NCI-H1694 (cell line): ENCODE measurements at places on chromosomes 5 and 9.

DNA sequence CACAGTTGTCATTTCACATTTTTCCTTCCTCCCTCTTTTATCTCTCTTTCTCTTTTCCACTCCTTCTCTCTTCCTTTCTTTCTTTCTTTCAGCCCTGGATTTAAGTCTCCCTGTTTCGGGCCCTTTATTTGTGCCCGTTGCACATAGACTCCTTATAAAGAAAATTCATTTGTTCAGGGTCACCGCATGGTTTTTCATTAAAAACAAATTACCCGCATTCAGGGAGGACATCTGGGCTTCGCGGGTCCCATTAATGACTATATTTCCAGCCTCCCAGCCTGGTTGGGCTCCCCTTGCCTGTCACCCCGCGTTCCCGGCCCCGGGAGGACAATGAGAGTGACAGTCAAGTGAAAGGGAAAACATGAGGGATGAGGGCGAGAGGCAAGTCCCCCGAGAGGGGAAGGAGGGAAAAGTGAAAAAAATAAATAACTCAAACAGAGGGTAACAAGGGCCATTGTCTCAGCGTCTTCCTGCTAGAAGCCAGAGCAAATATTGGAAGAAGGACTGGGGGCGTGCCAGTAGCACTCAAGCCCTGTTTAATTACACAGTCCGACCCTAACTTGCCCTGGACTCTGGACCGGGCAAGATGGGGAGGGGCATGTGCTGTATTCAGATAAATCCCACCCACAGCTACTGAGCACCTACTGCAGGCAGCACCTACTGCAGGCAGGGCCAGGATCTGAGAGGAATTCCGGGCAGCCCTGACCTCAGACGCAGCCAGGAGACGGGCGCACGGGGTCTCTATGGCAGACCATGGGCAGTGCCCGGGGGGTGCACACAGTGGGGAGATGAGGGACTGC is 166.2 kb downstream of the PAX5 start:
- no peak for DNase-seq

- no peak for DNase-seq
These were observed 214.1 kb upstream of the TLE4 start for GRCh38 chr9:79357616-79358015.

GRCh38 chr5:103590221-103590620 is 27.6 kb upstream of the NUDT12 start:
- DNase-seq = no peak

DNA sequence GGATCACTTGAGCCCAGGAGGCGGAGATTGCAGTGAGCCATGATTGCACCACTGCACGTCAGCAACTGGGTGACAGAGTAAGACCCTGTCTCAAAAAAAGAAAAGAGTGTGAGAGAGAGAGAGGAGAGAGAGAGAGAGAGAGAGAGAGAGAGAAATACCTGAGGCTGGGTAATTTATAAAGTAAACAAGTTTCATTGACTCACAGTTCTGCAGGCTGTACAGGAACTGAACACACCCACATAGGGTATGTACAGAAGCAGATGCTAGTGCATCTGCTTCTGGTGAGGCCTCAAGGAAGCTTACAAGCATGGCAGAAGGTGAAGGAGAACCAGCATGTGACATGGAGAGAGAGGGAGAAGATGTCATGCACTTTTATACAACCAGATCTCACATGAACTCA is 46.4 kb upstream of the CHD1 start:
- DNase-seq = no peak

DNA sequence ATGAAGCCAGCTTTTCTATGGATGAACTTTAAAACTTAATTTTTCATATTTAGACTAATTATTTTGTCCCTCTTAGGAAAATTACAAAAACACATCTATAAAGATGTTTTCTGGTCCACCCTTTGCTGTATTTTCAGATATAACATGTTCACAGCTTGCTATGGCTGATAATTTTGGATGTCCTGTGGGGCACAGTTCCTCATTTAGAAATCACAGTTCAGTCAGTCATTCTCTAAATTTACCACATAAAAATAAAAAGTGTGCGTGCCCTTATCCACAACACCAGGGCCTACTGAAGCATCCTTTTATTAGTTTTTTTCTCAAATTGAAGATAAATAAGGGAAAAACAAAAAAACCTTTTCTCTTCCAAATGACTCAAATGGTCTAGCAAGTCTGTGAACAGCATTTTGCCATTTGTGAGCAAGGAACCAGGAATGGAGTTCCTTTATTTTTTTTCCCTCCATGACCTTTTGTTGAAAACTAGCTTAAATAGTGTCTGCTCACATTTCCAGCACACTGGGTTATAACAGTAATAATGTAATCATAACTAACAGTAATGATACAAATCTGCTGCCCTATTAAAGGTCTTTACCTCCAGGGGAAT is 87.1 kb downstream of the CEMIP2 start:
- no peak for DNase-seq

DNA sequence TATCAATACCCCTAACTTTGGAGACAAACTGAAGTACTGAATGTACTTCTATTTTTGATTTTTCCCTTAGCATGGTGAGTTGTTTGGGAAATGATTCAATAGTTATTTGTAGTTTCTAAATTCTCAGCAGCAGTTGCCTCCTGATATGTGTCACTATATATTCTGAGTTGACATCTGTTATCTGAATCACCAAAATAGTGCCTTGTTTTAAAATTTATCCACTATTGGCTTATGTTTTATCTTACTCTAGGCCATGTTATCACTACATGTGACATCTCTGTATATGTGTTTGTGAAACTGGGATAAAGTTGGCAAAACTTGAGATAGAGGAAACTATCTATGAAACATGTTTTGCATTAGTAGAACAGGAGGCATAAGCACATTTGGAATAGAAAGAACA is 317.6 kb downstream of the TLE4 start:
- no peak for DNase-seq

GRCh38 chr5:10552183-10553143 is 11.4 kb upstream of the ANKRD33B start:
- DNase-seq = no peak

DNA sequence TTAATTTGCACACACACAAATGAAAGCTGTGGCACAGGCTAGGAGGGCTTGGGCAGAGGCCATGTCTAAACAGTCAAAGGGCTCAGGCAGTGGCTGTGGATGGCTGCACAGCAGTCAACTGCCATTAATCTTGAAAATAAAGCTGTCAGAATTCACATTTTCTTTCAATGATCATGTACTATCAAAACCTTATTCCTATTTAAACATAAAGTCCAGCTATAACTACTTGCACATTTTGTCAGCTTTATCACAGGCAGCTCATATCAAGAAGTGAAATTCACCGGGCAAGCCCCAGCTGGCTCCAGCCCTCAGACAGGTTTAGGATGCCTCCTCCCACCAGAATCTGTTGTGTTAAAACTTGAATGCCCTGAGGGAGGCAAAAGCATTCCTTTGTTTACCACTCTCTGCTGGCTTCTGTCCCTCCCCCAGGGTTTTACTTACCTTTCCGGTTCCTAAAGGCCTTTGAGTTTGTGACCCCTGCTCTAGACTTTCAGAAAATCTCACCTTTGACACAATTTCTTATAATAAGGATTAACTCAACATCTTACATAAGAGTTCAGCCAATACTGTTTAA is 54.9 kb upstream of the GRAMD2B start:
- DNase-seq = no peak

DNA sequence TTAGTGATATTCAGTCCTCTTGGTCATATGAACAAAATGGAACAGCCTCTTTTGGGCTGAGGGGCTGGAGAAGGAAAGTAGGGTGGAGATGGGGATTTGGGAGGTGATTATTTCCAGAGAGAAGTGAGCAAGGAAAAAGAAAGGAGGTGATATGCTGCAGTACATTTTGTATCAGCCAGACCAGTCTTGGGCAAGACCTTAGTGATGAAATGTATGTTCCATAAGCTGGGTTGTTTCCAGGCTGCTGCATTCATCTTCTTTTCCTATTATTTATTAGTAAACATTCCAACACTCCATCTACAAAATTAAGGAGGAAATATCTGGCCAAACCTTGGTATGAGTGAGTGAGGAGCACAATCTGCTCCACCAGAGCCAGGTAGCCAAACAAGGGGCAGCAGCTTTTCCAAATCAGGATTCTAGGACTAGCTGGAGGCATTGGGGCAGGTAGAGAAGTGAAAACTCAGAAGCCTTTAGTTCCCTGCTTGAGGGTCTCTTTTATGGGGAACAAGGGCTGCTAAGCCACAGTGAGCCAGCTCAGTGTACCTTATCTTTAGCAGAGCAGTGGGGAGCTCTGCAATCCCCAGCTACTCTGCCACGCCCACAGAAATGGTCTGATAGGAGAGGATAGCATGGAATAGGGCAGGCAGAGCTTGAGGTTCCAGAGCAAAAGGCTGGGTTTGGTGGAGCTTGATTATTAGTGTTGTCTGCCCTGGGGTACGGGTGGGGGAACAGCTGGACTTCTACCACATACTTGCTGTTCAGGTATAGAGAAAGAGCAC is 19.5 kb downstream of the RAD1 start:
- DNase-seq = no peak

DNA sequence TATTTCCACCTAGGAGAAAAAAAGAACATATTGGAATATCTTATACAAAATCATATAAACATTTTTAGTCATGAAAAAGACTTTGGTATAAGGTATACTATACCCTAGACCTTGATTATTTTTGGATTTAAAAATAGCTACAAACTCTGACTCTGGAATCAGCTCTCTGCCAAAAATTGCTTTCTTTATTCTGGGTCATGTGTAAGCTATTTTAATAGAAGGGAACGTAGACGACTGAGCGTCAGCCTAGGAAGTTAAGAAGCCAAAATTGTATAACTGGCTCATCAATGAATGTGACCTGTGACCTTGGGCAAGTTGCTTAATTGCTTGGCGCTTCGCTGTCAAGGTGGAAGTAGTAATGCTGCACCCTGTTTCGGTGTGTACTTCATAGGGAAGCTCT is 157.1 kb downstream of the PARP8 start:
- DNase-seq = no peak

GRCh38 chr5:148378670-148379069 is 5.1 kb upstream of the FBXO38 start:
- no peak for DNase-seq

GRCh38 chr5:56640763-56641406 is 174.5 kb upstream of the MAP3K1 start:
- DNase-seq = no peak

DNA sequence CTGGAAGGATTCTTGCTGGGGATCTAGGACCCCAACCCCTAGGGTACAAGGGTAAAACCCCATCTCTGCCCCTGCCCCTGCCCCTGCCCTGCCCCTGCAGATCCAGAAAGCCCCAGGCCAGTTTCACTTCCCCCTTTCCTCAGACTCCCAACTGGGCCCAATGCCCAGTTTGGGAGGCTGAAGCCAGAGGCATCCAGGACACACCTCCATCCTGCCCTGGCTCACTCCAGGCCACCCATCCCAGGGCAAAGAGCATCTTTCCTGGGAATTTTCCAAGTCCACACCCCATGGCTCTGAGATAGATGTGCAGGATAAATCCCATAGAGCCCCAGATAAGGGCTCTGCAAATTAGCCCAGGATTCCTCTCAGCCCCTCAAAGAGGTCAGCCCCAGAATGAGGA is 17.4 kb downstream of the CNTFR start:
- no peak for DNase-seq

GRCh38 chr5:219991-220390 is 1.9 kb downstream of the SDHA start:
- no peak for DNase-seq

- DNase-seq = no peak
These were observed 152.3 kb upstream of the ANKH start for GRCh38 chr5:15023846-15024245.

GRCh38 chr5:60026161-60026560 is 132.6 kb upstream of the PDE4D start:
- no peak for DNase-seq

GRCh38 chr5:43421450-43422133 is 9.4 kb upstream of the CCL28 start:
- no peak for DNase-seq

- no peak for DNase-seq
These were observed 33.6 kb upstream of the COL5A1 start for GRCh38 chr9:134607971-134608370.

- no peak for DNase-seq
These were observed 114.0 kb downstream of the KCNIP1 start for GRCh38 chr5:170617533-170618490.

- DNase-seq = no peak
These were observed 154.1 kb downstream of the LRRC70 start for GRCh38 chr5:62732677-62733121.

GRCh38 chr5:94524841-94525697 is 93.3 kb downstream of the KIAA0825 start:
- peak; percentile 20 for DNase-seq

- no peak for DNase-seq
These were observed 94.8 kb downstream of the AOPEP start for GRCh38 chr9:94821098-94821887.

DNA sequence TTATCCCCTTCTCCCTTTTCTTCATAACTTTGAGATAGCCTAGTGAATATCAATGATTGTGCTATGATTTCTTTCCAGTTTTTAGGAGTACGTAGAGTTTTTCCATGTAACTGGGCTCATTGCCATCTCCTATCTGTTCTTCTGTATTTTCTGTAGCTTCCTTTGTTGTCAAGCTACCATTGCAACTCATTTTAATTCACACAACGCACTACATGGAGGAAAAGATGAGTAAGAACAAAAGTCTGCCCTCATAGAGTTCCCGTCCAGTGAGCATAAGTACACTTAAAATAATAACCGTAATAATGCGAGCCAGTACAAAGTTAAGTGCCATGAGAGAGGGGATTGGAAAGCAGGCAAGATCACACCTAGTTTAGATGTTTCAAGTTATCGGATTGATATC is 177.7 kb downstream of the PAM start:
- DNase-seq = no peak

DNA sequence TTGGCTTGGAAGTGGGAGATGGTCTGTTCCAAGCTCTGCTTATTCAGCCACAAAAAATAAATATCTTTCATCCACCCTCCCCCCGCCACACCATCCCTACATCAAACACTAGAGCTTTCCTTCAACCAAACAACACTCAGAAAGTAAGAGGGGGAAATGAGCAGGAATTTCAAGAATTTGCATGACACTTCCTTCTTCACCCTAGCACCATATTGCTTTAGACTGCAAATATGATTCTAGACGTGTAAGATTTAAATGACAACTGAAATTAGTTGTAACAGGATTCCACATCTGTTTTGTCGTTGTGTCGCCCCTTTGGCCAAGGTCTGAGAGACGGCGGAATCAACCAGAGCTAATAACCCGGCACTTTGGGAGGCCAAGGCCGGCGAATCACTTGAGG is 88.5 kb downstream of the NDFIP1 start:
- DNase-seq = no peak

GRCh38 chr5:73682176-73682575 is 56.2 kb downstream of the ARHGEF28 start:
- no peak for DNase-seq

- DNase-seq = no peak
These were observed 27.6 kb downstream of the ZNF622 start for GRCh38 chr5:16437977-16438376.
